Pulmonary artery endothelial cell (primary cell): ENCODE measurements at places on chromosomes 5 and 9. TPM values are rescaled to one million over a fixed set of nuclear protein-coding genes. Genes with fewer than 3 reads are reported as not detected.

PLAC8L1 gene
- not detected in 2 replicates for total RNA-seq

DMXL1 gene
- 21.7 and 25.8 TPM in 2 replicates for total RNA-seq

IL33 gene
- total RNA-seq, result 16.6 and 24.4 TPM in 2 replicates

NTRK2 gene
- under 0.01 and 0.04 TPM in 2 replicates for total RNA-seq

NUTM2G gene
- total RNA-seq, result not detected in 2 replicates

GALNT12 gene
- total RNA-seq, result 0.74 and 1.2 TPM in 2 replicates

PAM gene
- 199 and 229 TPM in 2 replicates for total RNA-seq

FRRS1L gene
- under 0.01 TPM in 1 of 2 replicates, not detected in the other for total RNA-seq

LPAR1 gene
- 0.04 and 0.07 TPM in 2 replicates for total RNA-seq

PCDHGA11 gene
- 8.7 and 11.1 TPM in 2 replicates for total RNA-seq

KIF12 gene
- 0.18 and 0.53 TPM in 2 replicates for total RNA-seq

BTNL9 gene
- total RNA-seq, result 0.04 and 0.07 TPM in 2 replicates
